Uterine smooth muscle cell (primary cell): ENCODE measurements at places on chromosomes 13 and 19. TPM values are rescaled to one million over a fixed set of nuclear protein-coding genes. Genes with fewer than 3 reads are reported as not detected.

Gene PSG4
- 9.7 and 16.0 TPM in 2 replicates for total RNA-seq

Gene ZNF614
- total RNA-seq, result 8.6 and 12.0 TPM in 2 replicates

Gene ZNF560
- total RNA-seq, result 0.11 and 0.75 TPM in 2 replicates

Gene TUBB4A
- total RNA-seq, result not detected in 2 replicates

Gene GRIK5
- total RNA-seq, result 0.44 and 0.87 TPM in 2 replicates

Gene NR2F6
- 48.8 and 51.2 TPM in 2 replicates for total RNA-seq

Gene UBAC2
- total RNA-seq, result 29.3 and 32.5 TPM in 2 replicates

Gene ZNF225
- total RNA-seq, result 5.9 and 6.7 TPM in 2 replicates

Gene PLIN4
- total RNA-seq, result 0.55 and 4.0 TPM in 2 replicates

Gene LILRA2
- not detected in 2 replicates for total RNA-seq

Gene ADAT3
- total RNA-seq, result 3.9 and 4.1 TPM in 2 replicates

Gene SYNGR4
- not detected in 2 replicates for total RNA-seq

Gene TMEM238
- 0.33 and 0.75 TPM in 2 replicates for total RNA-seq

Gene KCNN4
- 1.1 and 1.3 TPM in 2 replicates for total RNA-seq

Gene SEMA6B
- under 0.01 and 0.11 TPM in 2 replicates for total RNA-seq

Gene SLC7A10
- total RNA-seq, result not detected in 2 replicates

Gene DGKH
- 12.5 and 18.7 TPM in 2 replicates for total RNA-seq

Gene PRKD2
- 14.7 and 21.6 TPM in 2 replicates for total RNA-seq

Gene PTGIR
- total RNA-seq, result 3.7 and 6.2 TPM in 2 replicates

Gene FCER2
- total RNA-seq, result not detected in 2 replicates

Gene PROZ
- total RNA-seq, result not detected in 2 replicates

Gene LRRC63
- total RNA-seq, result 0.22 and 0.50 TPM in 2 replicates

Gene PSPN
- 0.33 and 0.87 TPM in 2 replicates for total RNA-seq

Gene PRR12
- total RNA-seq, result 2.4 and 3.1 TPM in 2 replicates

Gene STAP2
- 5.9 and 7.5 TPM in 2 replicates for total RNA-seq

Gene NCR1
- not detected in 2 replicates for total RNA-seq

Gene STOML3
- total RNA-seq, result not detected in 2 replicates

Gene ZNF541
- 0.12 and 0.44 TPM in 2 replicates for total RNA-seq

Gene SLC1A6
- under 0.01 TPM in 1 of 2 replicates, not detected in the other for total RNA-seq

Gene JAK3
- total RNA-seq, result 0.55 and 1.5 TPM in 2 replicates

Gene KLK12
- not detected in 2 replicates for total RNA-seq

Gene ZNF177
- total RNA-seq, result 0.89 and 2.9 TPM in 2 replicates

Gene APOC1
- 1.4 TPM in 1 of 2 replicates, not detected in the other for total RNA-seq

Gene TRPC4
- 4.2 and 4.8 TPM in 2 replicates for total RNA-seq

Gene THAP8
- total RNA-seq, result 2.4 and 3.9 TPM in 2 replicates

Gene FCGBP
- total RNA-seq, result 0.11 and 2.1 TPM in 2 replicates

Gene EHD2
- total RNA-seq, result 126 and 164 TPM in 2 replicates

Gene NOVA2
- under 0.01 TPM in 1 of 2 replicates, not detected in the other for total RNA-seq

Gene ZNF320
- 12.9 and 20.1 TPM in 2 replicates for total RNA-seq

Gene KASH5
- not detected in 2 replicates for total RNA-seq

Gene UPK1A
- total RNA-seq, result not detected in 2 replicates

Gene UBE2L5
- total RNA-seq, result not detected in 2 replicates

Gene SH2D3A
- not detected in 2 replicates for total RNA-seq

Gene ZNF790
- 5.0 and 7.2 TPM in 2 replicates for total RNA-seq

Gene ZNF555
- 5.9 and 12.1 TPM in 2 replicates for total RNA-seq

Gene CCDC70
- total RNA-seq, result not detected in 2 replicates

Gene KRTDAP
- not detected in 2 replicates for total RNA-seq

Gene LGALS13
- total RNA-seq, result not detected in 2 replicates

Gene APLP1
- 3.5 and 6.7 TPM in 2 replicates for total RNA-seq

Gene GJB2
- not detected in 2 replicates for total RNA-seq

Gene LRRC8E
- 9.2 and 10.7 TPM in 2 replicates for total RNA-seq

Gene CLEC11A
- total RNA-seq, result 79.9 and 87.2 TPM in 2 replicates

Gene ZNF726
- total RNA-seq, result 2.9 and 5.5 TPM in 2 replicates

Gene MISP
- 0.12 TPM in 1 of 2 replicates, not detected in the other for total RNA-seq
